ENCODE measurements at places on chromosomes 12 and 14.
A peak's percentile ranks its signal among the peaks of the same experiment; 100 is the strongest.

- no peak for DNase-seq
Observed at GRCh38 chr12:104131609-104132008, 6.4 kb downstream of the NFYB start.

DNA sequence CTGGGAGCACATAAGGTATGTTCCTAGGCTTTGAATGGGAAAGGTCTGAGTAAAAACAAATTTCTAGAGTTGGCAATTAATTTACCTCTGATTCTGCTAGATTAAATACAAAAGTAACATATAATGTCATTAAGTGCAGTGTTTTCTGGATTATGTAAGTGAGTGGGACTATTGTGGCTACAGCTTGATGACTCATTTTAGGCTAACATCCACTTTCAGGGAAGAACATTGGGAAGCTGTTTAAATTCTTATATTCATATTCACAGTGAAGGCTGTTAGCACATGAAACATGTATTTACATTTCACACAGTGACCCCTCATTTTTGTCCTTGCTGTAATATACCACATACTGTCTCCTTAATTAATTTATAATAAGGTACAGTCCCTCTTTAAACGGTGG lies 13.2 kb upstream of the BMAL2 start:
- DNase-seq = peak; percentile 49

DNA sequence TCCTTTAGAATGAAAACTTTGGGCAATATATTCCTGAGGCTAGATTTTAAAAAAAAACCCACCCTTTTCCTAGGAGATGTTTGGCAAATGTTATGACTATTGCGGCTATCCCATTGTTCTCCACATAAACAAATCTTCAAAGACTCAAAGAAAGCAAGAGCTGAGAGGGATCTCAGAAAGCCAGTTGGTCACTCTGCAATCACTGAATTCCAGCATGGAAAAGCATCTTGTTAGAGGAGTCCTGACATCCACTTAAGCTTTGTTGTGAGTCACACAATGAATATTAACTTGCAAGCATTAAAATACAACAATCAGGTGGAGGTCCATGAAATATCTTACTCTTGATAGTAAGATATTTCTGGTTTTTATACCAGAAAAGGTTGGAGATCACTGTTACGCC lies 11.0 kb upstream of the PTPRB start:
- no peak for DNase-seq

- DNase-seq = no peak
Observed at GRCh38 chr12:6426882-6427671, 17.7 kb upstream of the CD27 start.

GRCh38 chr14:68137704-68138619 lies 318.4 kb downstream of the RAD51B start:
- peak; percentile 94 for DNase-seq
